Aorta (tissue), 5 donors: ENCODE measurements at places on chromosomes 2 and 18.

DNA sequence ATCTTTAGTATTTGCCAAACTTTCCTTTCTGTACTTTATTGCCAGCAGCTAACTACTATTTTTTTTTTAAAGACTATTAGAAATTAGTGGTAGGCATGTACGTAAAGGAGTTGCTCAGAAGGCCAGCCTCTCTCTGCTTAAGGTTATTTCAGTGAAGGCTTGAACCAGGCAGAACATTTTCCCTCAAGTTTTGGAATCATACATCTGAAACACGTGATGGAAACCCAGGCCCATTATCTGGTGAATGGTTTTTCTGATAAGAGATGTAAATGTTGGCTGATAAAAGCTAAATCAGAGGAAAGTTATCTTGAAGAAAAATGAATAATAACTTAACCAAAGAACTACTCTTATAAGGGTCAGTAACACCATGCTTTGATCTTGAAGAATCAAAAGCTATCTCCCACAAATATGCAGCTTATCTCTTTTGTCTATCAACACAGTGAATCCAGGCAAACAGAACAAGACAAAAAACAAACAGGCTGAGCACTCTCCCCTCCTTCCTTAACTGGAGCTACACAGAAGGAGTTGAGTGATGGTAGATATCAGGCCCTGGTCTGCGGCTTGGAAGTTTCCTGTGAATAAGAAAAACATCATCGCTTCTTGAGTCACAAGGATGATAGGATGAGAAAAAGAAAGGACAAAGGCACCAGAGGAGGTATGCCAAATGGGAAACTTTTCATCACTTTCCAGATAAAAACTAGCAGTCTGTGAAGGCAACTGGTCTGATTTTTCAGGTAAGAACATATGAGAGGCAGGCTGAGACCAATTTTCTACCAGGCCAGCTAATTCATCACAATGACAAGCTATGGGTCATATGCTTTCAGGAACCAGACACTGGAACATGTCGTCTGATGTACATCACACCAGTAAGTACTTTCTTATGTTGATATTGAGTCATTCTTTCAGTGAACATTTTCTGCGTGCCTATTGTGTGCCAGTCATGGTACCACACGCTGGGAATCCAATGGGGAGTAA, 88.4 kb upstream of the STK17B start:
- no peaks in the 10 kb centered on the region for H3K4me1 ChIP-seq
- H3K27ac ChIP-seq = no peak overlapping the region
- H3K36me3 ChIP-seq = no peaks in the 10 kb centered on the region
- H3K4me3 ChIP-seq = no peak overlapping the region
- no peaks in the 10 kb centered on the region for H3K27me3 ChIP-seq
- no peak for DNase-seq

GRCh38 chr2:88144914-88145497, 17.1 kb upstream of the FABP1 start:
- DNase-seq = no peak
- no peaks in the 10 kb centered on the region for H3K4me1 ChIP-seq
- H3K36me3 ChIP-seq = no peaks in the 10 kb centered on the region
- H3K4me3 ChIP-seq = no peak overlapping the region
- H3K27ac ChIP-seq = no peak overlapping the region

DNA sequence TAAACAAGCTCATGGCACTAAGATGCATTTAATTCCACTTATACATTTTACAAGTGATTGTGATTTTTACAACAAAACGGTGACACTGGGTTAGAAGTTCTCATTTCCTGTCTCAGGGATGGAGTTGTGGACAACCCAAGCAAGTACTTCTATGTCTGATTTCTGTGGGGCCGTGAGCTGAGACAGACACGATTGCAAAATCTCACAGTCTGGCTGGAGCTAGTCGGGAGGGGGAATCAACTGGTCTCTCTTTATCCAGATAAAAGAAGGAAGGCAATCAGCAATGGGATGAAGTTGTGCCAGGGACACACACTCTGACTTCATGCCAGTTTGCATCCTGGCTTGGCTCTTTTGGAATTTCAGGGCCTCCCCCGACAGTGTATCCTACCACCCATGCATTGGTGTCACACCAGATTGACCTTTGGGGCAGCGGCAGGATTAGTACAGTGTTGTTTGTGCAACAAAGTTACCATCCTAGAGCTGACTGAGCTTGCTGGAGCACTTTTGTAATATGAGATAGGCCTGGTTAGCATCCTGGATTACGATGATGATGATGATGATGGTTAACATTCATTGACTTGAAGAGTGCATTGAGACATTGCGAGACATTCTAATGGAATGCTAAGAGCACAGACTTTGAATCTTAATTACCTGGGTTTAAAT, 98.8 kb downstream of the CTAGE1 start:
- no peaks in the 10 kb centered on the region for H3K4me1 ChIP-seq
- peak; percentile 59 for DNase-seq
- no peak overlapping the region for H3K27ac ChIP-seq
- H3K36me3 ChIP-seq = no peaks in the 10 kb centered on the region
- H3K27me3 ChIP-seq = no peaks in the 10 kb centered on the region

DNA sequence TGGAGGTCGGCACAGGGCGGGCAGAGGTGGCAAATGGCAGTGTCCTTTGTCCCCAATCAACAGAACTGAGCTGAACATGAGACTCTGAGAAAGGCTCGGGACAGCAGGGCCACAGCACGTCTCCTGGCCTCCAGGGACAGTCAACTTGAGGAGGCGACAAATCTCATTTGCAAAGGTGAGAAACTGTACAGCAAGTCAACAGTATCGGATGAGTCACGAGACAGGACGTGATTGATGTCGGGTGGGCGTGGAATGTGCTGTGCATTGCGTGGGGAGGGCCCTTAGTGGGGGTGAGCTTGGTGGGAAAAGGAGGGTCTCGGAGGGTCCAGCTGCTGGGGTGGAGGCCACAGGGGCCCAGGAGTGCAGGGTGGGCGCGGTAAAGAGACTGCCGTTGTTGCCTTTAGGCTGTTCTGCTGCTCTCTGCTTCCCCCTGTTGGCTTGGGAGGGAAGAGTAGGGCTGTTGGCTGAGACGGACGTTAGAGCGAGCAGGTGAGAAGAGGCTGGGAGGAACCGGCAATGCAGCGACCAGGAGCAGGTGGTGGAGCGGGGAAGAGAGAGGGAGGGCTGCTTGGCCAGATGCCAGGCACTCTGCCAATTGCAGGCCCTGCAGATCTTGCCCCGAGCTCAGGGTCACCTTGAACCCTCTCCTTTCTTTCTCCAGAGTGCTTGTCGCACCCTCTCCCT, 164.3 kb downstream of the BCL2 start:
- peaks cover 8% of the 10 kb centered on the region for H3K4me1 ChIP-seq
- no peaks in the 10 kb centered on the region for H3K36me3 ChIP-seq
- H3K27me3 ChIP-seq = no peaks in the 10 kb centered on the region
- H3K4me3 ChIP-seq = no peak overlapping the region

GRCh38 chr2:194087089-194087958, 1569.7 kb upstream of the SLC39A10 start:
- DNase-seq = no peak
- no peaks in the 10 kb centered on the region for H3K4me1 ChIP-seq
- H3K27ac ChIP-seq = no peak overlapping the region
- H3K36me3 ChIP-seq = no peaks in the 10 kb centered on the region

DNA sequence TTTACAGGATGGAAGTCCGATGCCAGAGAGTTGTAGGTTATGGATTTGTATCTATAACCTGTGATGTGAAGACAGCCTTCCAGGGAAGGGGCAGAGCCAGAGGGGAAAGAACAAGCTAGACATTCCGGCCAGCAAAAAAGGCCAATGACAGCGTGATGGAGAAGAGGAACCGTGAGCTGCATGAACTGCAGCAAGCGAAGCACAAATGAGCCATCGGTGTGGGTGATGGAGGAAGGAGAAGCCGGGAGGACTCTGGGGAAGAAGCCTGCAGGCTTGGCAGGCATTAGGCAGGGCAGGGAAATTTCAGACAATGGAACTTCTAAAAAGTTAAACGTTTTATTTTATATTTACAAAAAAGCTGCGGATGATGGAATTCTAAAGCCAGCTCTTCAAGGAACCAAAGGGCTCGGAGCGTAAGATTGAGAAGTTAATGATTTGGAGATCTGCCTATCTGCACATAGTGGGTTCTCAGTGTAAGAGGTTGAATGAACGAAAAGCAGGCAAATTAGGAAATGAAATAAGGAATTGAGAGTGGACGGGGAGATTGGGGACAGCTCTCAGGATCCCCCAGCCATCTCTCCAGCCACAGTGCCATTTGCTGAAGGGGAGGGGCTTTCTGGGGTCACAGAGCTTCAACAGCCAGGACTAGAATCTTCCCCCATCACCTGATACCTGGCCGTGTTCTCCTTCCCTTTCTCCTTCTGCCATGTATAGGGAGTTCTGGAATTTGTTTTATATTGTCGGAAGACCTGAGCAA, 28.4 kb downstream of the NGEF start:
- DNase-seq = no peak
- no peaks in the 10 kb centered on the region for H3K36me3 ChIP-seq
- no peaks in the 10 kb centered on the region for H3K27me3 ChIP-seq
- H3K4me3 ChIP-seq = no peak overlapping the region

DNA sequence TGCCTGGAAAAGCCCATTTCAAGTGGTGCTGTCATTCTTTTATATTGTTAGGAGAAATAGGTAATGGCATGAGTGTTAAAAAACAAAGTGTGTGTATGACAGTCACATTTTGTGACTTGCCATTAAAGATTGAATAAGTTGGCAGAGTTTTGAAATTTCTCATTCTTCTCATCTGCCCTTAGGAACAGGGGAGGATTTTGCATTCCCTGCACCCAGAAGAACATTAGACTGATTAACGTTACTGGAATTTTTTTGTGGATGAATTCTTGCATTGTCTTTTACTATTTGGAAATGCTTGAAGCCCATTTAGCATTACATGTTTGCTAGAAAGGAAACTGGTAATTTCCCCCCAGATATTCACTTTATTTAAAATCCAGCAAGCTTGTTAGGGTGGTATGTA, 162.2 kb downstream of the BABAM2 start:
- H3K36me3 ChIP-seq = no peaks in the 10 kb centered on the region
- no peak overlapping the region for H3K4me3 ChIP-seq
- no peak for DNase-seq
- no peaks in the 10 kb centered on the region for H3K27me3 ChIP-seq
- H3K27ac ChIP-seq = no peak overlapping the region
